ENCODE measurements at places on chromosomes 2 and 18.

DNA sequence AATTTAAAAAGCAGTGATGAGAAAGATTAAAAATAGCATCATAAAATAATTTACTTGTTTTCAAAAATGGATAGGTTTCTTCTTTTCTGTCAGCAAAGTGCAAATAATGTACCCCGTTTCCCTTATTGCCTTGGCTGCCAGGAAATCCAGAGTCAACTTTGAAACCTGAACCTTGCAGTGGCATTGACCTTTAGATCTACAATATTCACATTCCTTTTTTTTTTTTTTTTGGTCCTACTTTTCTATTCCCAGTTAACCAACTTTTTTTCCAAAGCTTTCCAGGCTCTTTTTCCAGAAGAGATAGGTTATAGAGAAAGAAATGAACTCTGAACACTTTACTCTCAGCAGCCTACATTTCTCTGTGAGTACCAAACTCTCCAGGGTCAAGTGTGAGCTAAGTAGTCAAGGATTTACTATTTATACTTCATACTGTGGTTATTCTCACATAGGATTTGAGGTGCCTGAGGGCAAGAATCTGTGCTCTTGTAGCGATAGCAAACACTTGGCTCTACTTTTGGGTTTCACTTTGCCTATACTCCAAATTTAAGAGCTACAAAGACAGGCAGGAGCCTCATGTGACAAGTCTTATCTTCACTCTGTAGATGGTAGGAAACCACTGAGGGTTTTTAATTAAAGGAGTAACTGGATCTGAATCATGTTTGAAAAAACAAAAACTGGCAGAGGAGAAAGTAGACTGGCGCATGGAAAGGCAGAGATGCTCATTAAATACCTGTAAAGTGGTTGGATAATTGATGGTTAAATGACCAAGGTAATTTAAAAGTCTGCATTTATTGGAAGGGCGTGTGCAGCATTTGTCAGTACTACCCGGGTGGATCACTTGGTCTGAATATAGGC, 63.2 kb upstream of the TMEM17 start:
- H3K27ac ChIP-seq: peak overlapping the region; percentile 47
- no peak for DNase-seq
- no peak overlapping the region for H3K4me3 ChIP-seq
- peaks cover 25% of the 10 kb centered on the region for H3K4me1 ChIP-seq
- no peaks in the 10 kb centered on the region for H3K36me3 ChIP-seq

GRCh38 chr2:99421469-99421868, 68.3 kb downstream of the REV1 start:
- H3K36me3 ChIP-seq: no peaks in the 10 kb centered on the region
- no peaks in the 10 kb centered on the region for H3K27me3 ChIP-seq
- no peak overlapping the region for H3K27ac ChIP-seq
- DNase-seq: no peak

DNA sequence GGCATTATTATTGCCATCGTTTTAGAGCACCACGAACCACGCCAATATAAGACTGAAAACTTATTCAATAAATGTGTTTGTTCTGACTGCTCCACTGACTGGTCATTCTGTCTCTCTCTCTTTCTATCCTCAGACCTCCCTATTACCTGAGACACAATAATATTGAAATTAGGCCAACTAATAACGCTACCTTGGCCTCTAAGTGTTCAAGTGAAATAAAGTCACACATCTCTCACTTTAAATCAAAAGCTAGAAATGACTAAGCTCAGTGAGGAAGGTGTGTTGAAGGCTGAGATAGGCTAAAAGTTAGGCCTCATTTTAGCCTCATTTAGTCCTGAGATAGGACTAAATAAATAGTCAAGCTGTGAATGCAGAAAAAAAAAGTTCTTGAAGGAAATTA, 38.8 kb downstream of the G6PC2 start:
- no peak overlapping the region for H3K4me3 ChIP-seq
- H3K4me1 ChIP-seq: no peaks in the 10 kb centered on the region
- no peak for DNase-seq
- H3K36me3 ChIP-seq: no peaks in the 10 kb centered on the region
- no peak overlapping the region for H3K27ac ChIP-seq
- no peaks in the 10 kb centered on the region for H3K27me3 ChIP-seq

- DNase-seq: no peak
- H3K36me3 ChIP-seq: no peaks in the 10 kb centered on the region
- no peak overlapping the region for H3K4me3 ChIP-seq
These were observed 18.8 kb downstream of the YPEL5 start for GRCh38 chr2:30165617-30166016.

GRCh38 chr2:10796703-10797102, 15.9 kb downstream of the PDIA6 start:
- no peaks in the 10 kb centered on the region for H3K27me3 ChIP-seq
- no peaks in the 10 kb centered on the region for H3K36me3 ChIP-seq
- no peaks in the 10 kb centered on the region for H3K4me1 ChIP-seq
- H3K27ac ChIP-seq: no peak overlapping the region

Data from hepatocyte (in vitro differentiated cells).